ENCODE measurements at places on chromosomes 1 and 21.
A peak's percentile ranks its signal among the peaks of the same experiment; 100 is the strongest.

DNA sequence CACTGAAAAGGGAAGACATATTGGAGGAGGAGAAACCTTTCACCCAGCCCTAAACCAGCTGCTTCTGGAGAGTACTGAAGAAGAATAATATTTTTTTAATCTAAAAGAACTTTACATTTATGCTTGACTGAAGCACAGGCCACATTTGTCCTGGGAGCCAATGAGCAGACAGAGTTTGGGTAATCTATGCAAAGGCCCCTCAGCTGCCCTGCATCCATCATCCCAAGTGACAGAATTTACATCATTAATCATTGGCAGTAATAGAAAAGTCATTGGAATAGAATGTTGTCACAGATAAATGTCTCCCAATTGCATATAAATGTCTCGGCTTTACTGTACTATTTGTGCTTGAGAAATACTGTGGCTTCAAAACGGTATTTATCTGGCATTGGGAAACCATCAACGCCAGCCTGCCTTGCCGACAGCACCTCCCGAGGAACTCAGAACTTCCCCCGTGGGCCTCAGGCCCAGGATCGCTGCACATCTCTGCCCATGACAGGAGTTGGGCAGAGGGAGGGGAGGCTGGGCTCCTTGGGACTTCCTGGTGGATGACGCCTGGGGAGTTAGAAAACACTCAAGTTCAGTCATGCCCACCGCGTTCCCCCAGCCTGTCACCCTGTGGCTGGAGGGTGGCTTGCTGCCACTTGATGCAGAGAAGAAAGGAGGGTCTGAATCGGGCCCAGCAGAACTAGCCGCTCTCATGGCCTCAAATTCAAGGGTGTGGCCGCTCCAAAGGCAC is 133.1 kb downstream of the CAMTA1 start:
- peak; percentile 85 for DNase-seq

DNA sequence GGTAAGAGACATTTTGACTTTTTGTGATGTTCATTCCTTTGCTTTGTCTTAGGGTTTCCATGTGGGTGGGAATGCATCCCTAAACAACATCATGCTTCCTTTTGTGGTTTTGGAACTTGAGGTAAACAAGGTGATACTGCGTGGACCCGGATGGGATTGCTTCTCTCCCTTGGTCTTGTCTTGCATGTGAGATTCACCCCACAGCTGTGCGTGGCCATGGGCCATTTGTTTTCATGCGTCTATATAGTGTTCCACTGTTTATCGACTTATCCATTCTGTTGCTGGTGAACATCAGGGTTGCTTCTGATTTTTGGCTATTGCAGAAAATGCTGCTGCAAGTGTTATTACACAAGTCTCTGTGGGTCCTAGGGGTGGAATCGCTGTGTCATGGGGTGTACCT is 21.1 kb downstream of the CRYAA start:
- no peak for DNase-seq

DNA sequence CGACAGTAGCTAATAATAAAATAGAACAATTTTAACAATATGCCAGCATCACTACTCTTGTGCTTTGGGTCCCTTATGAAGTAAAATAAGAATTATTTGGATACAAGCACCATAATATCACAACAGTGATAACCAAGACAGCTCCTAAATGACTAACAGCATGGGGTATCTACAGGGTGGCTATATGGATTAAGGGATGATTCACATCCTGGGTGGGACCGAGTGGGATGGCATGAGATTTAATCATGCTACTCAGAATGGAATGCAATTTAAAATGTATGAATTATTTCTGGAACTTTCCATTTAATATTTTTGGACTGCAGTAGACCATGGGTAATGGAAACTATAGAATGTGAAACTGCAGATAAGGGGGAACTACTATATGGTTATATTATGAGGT is 28.1 kb upstream of the B3GALNT2 start:
- no peak for DNase-seq

DNA sequence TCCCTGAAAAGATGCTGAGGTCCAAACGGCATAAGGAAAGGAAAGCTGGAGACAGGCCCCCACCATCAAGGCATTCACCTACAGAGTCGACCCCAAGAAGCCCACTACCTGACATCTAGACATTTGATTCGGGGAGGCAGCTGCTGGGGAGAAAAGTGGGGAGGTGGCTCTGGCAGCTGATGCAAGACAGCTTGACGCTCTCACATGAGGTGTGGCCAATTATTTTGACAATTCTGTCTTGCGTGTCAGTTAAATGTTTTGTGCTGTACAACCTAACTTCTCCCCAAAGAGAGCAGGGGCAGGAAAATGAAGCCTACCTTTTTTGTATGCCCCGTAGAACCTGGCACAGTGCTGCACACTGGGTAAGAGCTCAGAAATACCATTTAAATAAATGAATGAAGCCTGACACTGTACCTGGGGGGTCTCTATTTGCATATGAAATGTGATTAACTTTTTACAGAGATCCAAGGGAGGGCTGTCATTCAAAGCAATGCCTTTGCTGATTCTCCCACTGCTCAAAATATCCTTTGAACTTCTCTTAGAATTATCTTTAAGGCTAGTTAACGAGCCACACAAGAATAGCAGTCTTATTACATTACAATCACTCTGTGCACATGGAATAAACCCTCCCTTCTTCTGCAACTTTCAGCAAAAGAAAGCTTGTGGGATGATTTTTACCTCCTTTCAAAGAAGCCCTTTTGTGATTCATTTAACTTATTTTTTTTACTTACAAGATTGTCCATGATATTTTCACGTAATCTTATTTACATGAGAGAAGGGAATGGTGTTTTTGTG is 163.2 kb downstream of the TNR start:
- no peak for DNase-seq

DNA sequence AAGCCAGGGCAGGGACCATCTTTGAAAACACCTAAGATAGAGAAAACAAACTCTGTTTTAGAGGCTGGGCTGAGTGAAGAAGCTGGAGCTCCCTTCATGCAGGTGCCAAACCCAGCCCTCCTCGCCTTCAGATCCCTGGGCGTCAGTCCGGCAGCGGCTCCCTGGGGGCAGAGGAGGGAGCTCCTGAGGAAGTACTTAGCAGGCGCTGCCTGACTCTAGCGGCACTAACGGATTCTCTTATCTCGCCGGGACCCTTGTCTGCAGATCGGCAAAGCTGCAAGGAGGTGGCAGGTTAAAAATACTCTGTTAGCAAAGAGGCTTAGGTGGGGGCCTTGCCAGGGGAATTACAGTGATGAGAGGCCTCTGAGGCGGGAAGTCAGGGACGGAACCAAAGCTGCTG is 79.6 kb downstream of the PLXNA2 start:
- DNase-seq, result no peak

DNA sequence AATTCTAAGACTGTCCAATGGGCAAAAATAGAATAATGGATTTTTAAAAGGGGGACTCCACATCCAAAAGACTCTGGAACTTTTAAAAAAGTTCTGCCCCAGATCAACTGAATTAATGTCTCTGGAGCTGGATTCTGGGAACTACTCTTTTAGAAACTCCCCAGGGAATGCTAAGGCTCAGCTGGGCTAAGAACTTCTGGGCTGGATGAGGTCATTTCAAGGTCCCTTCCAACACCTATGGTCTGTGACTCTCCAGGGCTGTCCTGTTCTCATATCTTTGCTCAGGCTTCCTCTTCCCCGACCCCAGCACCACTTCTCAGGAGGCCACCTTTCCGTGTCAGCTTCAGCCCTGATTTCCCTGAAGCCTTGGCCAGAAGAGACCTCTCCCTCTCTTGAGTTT is 13.5 kb upstream of the PLA2G2C start:
- DNase-seq, result no peak

DNA sequence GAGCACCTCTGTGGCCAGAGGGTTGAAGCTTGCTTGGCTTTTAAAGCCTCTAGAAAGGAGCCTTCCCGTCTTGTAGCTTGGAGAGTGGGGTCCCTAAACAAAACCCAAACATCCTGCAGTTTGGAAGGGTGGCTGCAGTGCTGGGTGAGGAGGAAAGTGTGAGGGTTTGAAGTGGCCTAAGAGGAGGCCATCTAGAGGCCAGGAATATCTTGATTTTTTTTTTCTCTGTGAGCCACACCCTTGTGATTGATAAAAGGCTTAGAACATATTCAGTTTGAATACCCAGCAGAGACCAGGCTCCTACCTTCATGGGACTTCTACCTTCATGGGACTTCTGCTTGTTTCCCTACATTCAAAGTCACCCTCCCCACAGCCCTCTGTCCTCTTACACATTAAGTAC is 37.3 kb upstream of the PIGV start:
- DNase-seq, result no peak

- no peak for DNase-seq
These were observed 13.3 kb upstream of the RAB42 start for GRCh38 chr1:28578696-28579218.

DNA sequence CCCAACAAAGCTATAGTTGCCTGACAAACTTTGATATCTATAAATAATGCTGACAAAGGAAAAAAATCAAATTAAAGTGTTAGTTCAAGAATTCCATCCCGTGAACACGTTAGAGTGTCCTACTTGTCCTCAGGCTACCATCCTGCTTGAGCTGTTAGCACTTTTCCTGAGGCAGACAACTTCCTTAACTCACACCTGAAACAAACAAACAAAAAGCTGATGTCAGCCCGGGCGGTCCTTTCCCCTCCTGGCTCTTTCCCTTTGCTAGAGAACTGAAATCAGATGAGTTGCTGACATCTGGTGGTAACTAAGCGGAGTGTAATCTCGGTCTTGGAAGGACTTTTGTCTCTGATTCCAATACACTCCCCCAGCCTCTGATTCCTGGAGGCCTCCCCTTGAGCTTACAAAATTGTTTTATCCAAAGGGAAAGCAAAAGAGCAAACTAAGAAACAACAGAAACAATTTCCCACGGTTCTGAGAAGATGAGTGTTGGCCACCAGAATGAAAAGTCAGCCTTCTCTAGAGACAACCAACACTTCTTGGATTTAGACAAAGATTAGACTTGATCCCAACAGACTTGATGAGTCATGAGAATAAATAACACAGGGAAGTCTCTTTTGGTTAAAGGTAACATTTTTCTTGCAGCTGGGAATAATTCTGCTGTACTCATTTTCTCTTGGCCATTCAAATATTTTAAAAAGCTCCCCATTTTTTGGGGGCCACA is 135.4 kb downstream of the PROX1 start:
- peak; percentile 73 for DNase-seq

- DNase-seq, result peak; percentile 40
These were observed 14.9 kb upstream of the CD1C start for GRCh38 chr1:158274797-158275196.

DNA sequence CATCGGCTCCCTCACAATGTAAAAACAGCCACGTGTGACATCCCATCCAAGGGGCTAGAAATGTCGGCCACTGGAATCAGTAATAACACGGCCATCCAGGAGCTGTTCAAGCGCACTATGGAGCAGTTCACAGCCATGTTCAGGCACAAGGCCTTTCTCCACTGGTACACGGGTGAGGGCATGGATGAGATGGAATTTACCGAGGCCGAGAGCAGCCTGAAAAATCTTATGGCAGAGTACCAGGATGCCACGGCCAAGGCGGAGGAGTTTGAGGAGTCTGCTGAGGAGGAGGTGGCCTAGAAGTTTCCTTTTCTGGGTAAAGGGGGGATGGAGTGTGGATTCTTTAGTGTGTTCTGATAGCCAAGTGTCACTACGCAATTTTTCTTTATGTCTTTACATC is 61.1 kb upstream of the MAP1LC3C start:
- DNase-seq, result no peak

- no peak for DNase-seq
These were observed 66.1 kb downstream of the UBE2U start for GRCh38 chr1:64269558-64269884.

- DNase-seq, result no peak
These were observed 29.1 kb upstream of the GRHL3 start for GRCh38 chr1:24289937-24290595.

- peak; percentile 78 for DNase-seq
These were observed 3.2 kb downstream of the LRRC42 start for GRCh38 chr1:53949023-53949990.

DNA sequence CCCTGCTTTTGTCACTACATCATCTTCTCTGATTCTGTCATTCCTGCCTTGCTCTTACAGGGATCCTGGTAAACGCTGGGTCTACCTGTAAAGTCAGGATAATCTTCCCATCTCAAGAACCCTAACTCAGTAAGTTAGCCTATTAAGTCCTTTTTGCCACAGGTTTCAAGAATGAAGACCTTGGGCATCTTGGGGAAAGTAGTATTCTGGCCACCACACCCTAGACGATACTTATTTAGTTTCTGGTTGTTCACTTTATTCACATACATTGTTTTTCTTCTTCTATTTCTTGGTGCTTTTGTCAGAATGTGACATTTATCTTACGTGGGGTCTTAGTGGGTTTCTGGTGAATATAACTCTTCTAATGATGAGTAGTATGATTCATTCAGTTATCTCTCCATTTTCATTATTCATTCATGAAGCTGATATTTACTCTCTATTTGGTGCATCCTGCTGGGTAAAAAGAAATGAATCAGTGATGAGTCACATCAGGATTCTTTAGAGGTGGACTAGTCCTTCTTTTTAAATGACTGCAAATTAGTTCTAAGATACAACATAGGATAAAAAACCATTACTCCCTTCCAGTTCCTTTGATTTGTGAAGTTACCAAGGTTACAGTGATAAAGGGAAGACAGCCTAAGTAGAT is 514.4 kb upstream of the B3GALT2 start:
- no peak for DNase-seq

DNA sequence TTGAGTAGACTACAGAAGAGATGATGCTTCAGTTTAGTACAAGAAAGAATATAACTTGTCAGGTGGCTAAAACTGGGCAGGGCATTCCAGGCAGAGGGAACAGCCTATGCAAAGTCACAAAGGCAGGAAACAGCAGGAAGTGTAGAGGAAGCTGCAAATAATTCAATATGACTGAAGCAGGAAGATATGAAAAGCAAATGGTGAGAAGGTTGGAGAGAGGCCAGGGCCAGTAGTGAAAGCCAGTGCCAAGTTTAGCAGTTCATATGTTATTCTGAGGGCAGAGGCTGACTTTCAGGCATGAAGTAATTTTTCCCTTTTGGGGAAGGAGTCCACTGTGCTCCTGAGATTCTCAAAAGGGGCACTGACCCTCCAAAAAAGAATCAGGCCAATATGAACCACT is 8.0 kb upstream of the YBX1 start:
- no peak for DNase-seq

GRCh38 chr1:216898801-216899200 is 175.6 kb upstream of the ESRRG start:
- no peak for DNase-seq

- no peak for DNase-seq
These were observed 52.5 kb downstream of the NBPF6 start for GRCh38 chr1:108502624-108503023.

- DNase-seq, result no peak
These were observed 5.7 kb downstream of the BCAR3 start for GRCh38 chr1:93675931-93676330.

Data from Karpas-422 (cell line).